ENCODE measurements at places on chromosomes 13 and 19. TPM values are rescaled to one million over a fixed set of nuclear protein-coding genes. Genes with fewer than 3 reads are reported as not detected.

Gene GNA15
- polyA plus RNA-seq, result 0.17 TPM

- no peak for DNase-seq
Measured at GRCh38 chr13:74104661-74105275, 29.4 kb downstream of the KLF12 start.

DNA sequence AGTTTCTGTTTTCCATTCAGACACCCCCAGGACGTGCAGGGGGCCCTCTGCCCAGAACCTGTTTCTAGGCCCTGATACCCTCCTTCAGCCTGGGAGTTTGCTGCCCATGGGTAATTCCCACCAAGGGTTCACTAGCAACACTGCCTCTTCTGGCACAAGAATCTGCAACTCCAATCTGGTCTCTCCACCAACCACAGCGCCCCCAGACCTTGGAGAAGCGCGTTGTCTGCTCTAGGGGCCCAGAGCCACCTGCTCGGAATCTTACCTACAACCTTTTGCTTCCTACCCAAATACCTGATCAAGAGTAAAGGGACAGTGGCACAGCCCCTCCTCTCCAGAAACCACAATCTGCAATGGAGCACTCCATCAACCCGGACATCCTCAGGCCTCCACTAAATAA, 763 bp downstream of the ZNF180 start:
- DNase-seq, result no peak

GRCh38 chr13:79382545-79383275, 23.3 kb downstream of the RBM26 start:
- DNase-seq, result peak; percentile 35

Gene NUDT15
- polyA plus RNA-seq, result 13.3 TPM

Gene BRME1
- 0.69 TPM for polyA plus RNA-seq

DNA sequence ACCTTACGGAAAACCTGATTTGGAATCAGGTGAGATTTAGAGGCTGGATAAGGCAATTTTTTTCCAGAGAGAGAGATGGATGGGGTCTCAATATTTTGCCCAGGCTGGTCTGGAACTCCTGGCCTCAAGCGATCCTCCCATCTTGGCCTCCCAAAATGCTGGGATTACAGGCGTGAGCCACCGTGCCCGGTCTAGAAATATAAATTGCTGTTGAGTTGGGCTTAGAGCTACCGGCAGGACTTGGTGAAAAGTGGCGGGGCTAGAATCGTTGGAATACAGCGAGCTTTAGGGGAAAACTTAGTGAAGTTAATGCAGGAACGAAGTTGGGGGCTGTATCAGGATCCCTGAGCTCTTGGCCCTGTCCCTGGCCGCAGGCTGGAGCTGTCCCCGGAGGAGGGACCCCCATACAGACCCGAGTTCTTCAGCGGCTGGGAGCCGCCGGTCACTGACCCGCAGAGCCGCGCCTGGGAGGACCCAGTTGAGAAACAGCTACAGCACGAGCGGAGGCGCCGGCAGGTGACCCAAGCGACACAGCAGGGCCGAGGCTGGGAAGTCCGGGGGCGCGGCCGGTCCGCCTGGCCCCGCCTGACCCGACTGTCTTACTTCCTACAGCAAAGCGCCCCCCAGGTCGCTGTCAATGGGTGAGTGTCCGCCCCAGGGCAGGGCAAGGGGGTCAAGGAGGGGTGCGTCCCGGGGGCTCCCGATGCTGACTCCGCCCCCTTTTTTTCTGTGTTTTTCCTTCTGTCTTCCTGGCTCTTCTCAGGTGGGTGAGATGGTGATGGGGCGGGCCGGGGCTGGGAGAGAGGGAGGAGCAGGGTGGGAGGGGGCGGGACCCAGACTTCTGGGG, 7.6 kb downstream of the EPS8L1 start:
- DNase-seq, result no peak

Gene CERS1
- polyA plus RNA-seq, result 8.5 TPM

Gene YIPF2
- polyA plus RNA-seq, result 148 TPM

Gene CKM
- not detected for polyA plus RNA-seq

DNA sequence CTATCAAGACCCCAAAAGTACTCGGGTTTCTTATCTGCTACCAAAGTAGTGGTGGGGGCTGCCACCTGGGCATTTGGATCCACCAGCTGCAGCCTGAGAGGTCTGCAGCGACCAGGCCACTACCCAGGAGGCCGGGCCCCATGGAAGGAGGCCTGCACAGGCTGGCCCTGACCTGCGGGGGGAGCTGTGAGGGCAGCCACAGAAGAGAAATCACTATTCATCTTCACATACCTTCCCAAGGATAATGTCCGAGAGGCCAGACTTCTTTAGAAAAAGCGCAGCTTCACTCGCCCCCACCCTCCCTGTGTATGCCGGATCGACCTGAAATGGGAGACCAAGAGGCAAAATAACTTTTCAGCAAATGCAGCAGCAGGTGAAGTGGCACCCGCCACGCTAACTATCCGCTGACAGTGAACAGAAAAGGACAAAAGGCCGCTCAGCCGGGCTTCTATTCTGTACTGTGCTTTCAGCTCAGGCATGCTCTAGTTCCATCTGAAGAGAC, 30.1 kb downstream of the EPS15L1 start:
- DNase-seq, result peak; percentile 38

- no peak for DNase-seq
Measured at GRCh38 chr19:16340092-16340491, 15.5 kb downstream of the KLF2 start.

GRCh38 chr19:9406798-9407352, 28.5 kb downstream of the ZNF266 start:
- no peak for DNase-seq

DNA sequence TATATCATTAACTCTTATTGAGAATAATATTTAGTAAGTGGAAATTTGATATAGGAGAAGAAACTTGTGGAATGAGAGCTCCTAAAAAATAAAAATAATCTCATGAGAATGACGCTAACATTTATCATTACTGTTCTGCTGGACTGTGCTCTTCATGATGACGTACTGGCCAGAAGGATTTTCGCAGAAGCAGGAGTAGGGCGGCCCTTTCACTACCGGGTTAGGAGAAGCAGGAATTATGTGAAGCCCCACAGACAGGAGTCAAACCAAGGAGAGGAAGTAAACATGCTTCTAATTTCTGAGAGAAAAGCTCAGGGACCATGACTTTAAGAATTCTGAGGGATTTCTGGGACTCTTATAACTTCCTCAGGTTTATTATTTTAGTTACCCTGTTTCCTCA, 195.1 kb downstream of the VWA8 start:
- DNase-seq, result peak; percentile 16

DNA sequence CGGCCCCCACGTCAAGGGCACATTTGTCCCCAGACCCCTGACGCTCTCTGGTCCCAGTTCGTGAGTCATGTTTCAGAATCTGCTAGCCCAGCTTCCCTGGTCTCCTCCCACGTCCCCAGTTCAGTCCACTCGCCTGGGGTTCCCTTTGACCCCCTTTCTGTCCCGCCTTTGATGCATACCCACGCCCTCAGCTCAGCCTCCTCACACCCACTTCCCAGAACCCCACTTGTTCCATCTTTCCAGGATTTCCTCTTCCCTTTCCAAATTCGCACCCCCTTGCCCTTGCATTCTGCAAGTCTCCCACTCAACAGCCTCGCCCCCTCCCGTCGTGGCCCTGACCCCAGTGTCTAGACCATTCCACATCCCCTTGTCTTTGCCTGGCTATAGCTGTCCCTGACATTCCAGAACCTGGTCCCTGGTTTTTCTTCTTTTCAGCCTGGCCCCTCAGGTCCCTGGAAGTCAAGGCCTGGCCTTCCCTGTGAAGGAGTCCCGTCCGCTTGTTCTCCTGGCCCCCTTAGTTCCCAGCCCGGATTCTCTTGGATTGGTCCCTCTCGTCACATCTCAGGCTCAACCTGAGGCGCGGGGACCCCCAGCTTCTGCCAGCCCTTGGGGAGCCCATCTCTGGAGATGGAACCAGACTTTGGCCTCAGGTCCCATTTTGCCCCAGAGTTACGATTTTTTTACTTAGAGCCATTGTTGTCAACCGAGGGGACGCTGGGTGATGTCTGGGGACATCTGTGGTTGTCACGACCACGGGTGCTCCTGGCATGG, 1.3 kb downstream of the NCLN start:
- no peak for DNase-seq

GRCh38 chr13:111941845-111942447, 125.0 kb upstream of the SOX1 start:
- DNase-seq, result no peak

GRCh38 chr19:39641773-39642172, 13.9 kb upstream of the LGALS16 start:
- DNase-seq, result no peak

- DNase-seq, result peak; percentile 49
Measured at GRCh38 chr19:18392417-18392816, 5.0 kb downstream of the LRRC25 start.

Gene SIGLEC8
- not detected for polyA plus RNA-seq
